Stimulated activated CD4-positive, alpha-beta T cell treated with anti-CD3 and anti-CD28 coated beads, Interleukin-1b, Interleukin-23, amount 100 ng/mL, for 48 hours (primary cell): ENCODE measurements at places on chromosomes 5 and 9.
A peak's percentile ranks its signal among the peaks of the same experiment; 100 is the strongest.

DNA sequence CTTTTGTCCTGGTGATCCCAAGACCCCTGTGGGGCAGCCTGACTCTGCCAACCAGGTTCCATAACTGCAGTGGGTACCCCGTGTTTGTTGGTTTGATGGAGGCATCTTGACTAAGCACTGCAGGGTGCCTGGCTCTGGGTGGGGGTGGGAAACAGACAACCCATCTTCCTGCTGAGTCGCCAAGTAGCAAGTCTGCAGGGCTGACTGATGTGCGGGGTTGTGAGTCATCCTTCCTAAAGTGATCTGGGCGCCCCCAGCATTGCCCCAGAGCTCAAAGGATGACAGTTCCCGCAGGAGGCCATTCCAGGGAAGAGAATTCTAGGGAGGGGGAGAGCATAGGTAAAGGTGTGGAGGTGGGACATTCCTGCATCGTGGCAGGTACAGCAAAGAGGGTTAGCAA lies 23.5 kb downstream of the DAB2IP start:
- DNase-seq = no peak

DNA sequence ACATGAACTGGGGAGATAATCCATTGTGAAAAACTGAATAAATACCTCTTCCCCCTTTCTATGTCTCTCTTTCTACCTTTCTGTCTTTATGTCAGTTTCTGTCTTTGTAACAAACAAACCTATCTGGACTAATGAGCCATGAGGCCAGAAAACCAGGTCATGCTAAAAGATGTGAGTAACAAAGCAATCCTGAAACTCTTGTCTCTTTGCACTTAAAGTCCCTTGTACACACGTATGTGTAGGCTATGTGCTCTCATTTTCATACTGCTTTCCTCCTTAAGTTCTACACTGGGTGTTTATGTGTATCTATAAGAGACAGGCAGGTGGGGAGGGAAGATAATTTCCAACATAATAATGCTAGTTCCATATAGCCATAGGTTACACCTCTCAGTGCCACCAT lies 123.8 kb upstream of the PTGER4 start:
- DNase-seq = no peak

DNA sequence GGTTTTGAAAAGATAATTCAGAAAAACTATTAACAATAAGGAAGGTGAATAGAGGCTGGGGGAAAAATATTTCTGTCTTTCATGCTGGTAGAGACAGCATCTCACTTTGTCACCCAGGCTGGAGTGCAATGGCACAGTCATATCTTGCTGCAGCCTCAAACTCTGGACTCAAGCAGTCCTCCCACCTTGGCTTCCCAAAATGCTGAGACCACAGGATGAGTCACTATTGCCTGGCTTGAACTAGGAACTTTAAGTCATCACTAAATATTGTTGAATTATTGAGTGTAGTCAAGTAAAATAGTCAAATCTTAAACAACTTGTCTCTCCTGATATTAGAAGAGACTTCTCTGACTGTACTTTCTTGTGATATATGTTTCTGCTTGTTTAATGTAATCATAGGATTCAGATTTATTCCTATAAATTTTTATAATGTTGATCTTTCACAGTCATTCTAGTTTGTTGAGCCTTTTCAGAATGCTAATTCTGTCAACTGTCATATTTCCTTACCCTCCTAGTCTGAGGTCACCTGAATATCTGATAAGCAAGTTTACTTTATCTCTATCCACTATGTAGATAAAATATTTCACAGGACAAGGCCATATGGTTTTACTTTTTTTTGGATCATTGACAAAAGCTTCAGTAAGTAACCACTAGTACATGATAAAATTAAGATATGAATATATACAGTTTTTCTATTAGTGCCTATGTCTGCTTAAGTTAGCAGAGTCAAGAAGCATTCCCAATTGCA lies 1696.5 kb downstream of the MAT2B start:
- no peak for DNase-seq

DNA sequence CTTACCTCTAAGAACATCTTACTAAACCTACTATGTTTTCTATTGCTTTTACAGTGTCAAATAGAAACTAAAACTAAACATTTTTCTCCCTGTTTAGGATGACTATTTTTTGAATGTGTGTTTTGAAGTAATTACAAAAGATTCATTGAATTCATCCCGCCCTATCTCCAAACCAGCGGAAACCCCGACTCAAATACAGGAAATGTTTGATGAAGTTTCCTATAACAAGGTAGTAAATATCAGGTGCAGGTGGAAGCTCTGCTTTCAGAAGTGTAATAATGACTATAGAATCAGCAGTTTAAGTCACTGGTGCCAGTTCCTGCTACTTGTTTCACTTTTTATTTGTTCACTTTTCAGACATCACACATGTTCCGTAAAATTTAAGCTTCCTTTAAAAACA lies 20.0 kb downstream of the ERAP2 start:
- DNase-seq = peak; percentile 51

DNA sequence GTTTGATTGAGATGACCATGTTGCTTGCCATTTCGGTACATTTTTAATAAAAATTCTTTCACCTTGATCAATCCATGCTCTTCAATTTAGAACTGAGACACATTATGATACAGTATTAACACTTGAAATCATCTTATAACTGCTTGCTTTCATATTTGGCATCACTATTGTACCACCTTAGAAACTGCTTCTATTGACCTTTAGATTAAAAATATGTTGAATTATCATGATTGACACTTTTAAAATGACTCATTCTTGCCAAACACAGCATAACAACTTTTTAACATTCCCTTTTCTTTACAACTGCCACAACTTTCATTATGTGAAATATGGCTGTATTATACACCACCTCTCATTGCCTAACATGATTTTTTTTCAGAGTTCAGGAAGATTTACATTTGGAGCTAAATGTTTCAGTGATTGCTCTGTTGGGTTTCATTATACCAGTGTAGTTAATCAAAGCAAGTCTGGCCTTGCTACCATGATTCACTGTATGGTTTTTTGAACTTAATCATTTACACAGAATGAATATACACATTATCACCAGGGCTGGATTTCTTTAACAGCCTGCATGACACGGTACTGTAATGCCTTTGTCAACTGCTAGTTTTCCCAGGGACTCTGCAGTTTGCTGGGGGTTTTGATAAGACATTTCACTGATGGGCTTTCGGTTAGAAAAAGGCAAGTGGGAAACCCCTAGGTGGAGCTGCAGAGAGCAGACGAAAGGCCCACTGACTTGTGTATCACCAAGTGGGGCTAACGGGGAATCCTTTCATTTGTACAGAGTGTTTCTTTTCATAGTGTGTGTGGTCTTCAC lies 93.6 kb upstream of the TLE4 start:
- peak; percentile 13 for DNase-seq

GRCh38 chr5:36177715-36178523 lies 26.0 kb downstream of the SKP2 start:
- no peak for DNase-seq

- DNase-seq = no peak
Measured at GRCh38 chr5:83026930-83027687, 50.1 kb downstream of the TMEM167A start.

DNA sequence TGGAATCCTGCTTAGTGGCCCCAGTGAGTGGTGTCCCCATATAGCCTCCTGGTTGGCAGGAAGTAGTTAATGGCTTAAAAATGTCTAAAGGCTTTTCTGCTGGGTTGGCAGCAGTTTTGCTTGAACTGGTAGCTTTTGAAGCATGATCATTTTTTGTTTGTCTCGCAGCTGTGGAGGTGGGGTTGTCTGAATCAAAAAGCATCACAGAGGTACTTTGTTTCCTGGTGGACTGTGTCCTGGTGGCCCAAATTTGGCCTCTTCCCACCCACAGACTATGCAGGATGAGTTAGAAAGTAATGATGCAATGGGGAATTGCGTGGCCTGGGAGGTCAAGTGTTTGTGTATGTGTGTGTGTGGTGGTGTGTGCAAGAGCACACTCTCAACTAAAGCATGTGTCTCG lies 322.7 kb downstream of the ARHGEF28 start:
- DNase-seq = no peak

DNA sequence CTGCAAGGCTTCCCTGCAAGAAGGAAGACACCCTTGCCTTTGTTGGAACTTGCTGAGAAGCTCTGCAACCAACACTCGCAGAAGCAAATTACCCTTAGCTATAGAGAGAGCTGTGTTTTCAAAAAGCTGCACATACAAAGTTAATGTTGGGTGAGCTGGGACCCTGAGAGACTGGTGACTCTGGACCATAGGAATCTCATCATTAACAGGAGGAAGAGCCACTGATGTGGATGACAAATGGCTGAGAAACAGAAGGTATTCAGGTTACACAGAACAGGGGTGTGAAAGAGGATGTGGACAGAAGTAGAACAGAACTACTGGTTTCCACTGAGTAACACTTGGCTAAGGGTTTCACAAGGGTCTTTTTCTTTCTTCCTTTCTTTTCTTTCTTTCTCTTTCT lies 493.5 kb downstream of the IRX1 start:
- DNase-seq = no peak
